ENCODE measurements at places on chromosomes 1 and 21.

DNA sequence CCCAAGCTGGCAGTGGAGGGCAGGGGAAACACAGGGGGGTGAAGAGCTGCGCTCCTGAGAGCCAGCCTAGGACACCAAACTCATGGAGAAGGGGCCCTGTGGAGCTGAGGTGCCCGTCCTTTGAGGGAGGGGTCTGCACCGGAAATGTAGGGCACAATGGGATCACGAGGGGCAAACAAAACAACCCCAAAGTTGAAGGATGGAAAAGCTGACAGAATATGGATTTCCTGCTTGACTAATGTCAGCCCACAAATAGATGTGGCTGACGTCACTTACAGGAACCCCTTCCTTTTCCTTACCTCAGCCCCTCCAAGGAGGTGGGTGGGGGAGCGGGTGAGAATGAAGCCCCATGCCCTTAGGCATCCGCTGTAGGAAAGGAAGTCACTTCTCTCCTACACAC lies 110.9 kb downstream of the KCNN3 start:
- peak; percentile 23 for DNase-seq

GRCh38 chr1:201500670-201501120 lies 6.2 kb downstream of the CSRP1 start:
- no peak for DNase-seq

GRCh38 chr21:31335957-31336738 lies 7.9 kb downstream of the TIAM1 start:
- no peak for DNase-seq

- no peak for DNase-seq
These were observed 11.6 kb downstream of the SLC6A17 start for GRCh38 chr1:110161849-110162248.

DNA sequence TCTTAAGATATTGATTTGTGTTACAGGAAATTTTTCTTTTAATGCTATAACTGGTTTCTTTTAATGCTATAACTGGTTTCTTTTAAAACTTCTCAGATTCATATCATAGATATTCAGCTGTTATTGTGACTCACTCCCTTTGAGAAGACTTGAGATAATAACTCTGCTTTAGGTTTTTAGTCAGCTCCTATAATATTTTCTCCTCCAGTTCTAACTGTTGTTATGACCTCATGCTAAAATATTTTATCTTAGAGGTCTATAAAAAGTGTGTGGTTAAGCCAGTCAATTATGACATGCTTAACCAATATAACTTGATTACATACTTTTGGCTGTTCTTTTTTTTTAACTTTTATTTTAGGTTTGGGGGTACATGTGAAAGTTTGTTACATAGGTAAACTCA lies 280.2 kb downstream of the PTGER3 start:
- DNase-seq, result no peak

DNA sequence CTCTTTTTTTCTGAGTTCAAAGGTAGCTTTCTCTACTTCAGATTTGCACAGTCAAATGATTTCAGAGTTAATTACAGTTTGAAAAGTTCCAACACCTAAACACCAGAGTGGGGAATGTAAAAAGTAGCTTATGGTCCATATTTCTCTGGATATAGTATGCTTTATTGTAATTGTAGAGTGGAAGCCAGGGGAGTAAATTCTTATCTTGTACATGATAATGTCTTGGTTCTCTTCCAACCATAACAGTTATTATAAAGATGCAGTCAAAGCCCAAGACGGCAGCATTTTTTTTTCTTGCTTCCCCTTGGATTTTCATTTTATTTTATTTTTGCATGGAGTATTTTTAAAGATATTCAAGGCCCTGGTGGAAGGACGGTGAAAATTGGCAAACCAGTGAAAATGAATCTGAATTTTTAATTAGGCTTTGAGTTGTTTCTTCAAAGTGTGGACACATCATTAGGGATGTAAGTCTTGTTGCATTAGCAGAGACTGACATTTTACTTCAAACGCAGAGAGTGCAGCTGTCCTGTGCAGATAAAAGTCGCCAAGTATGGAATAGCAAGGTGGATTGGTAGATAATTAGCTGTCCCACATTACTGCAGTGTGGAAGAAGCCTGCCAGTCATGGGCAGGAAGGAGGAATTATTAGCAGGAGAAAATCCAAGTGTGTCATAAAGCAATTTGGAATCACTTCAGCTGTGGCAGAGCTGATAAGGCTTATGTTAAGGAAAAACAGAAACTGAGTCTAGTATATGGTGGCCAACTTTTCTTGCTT lies 11.3 kb downstream of the CACHD1 start:
- DNase-seq, result no peak

DNA sequence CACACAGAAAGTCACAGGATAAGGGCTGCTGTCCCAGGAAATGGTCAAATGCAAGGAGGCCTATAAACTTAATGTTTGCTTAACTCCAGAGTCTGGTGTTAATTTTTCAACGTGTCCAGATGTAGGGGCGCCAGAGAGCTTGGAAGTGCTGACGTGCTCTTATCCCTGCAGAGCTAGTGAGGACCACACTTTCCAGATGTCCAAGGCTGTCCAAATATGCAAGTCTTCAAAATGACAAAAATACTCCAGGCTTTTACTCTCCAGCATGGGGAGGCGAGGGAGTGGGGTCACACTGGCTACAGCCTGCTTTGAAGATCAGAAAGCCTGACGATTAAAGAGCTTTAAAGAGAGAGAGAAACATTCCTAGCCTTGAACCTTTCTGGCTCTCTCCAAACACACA lies 57.6 kb downstream of the ABCA4 start:
- no peak for DNase-seq

GRCh38 chr1:219174460-219175211 lies 958 bp downstream of the LYPLAL1 start:
- DNase-seq, result peak; percentile 30

- peak; percentile 34 for DNase-seq
These were observed 74.2 kb downstream of the SIK1 start for GRCh38 chr21:43352568-43353281.

GRCh38 chr1:109740615-109741373 lies at the start of gene GSTM3:
GSTM3 (minus strand) TSS chr1:109741038; CDS start chr1:109740287, 751 bp downstream.
- no peak for DNase-seq

- DNase-seq, result no peak
These were observed 1233.3 kb upstream of the B3GALT2 start for GRCh38 chr1:194419721-194420120.

DNA sequence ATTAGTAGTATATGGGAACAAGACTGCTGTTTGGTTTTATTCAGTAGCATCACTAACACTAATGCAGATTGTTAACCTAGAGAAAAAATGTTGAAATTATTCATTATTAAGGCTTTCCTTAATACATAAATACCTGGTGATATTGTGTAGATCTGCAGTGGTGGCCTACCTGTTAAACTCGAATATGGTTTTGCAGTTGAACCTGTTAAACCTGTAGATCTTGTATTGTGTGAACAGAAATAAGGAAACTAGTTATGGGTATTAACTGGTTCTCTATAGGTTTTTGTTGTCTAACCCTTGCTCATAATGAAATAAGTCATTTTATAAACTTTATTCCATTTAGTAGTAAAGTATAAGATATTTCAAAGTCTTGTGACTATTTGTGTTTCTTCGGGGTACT lies 23.9 kb downstream of the PKN2 start:
- no peak for DNase-seq

- no peak for DNase-seq
These were observed 45.1 kb downstream of the TRPM2 start for GRCh38 chr21:44398499-44398898.

GRCh38 chr1:234218078-234218477 lies 155.2 kb upstream of the COA6 start:
- DNase-seq, result no peak

- DNase-seq, result no peak
These were observed 171.4 kb downstream of the PRDM2 start for GRCh38 chr1:13871413-13871812.

DNA sequence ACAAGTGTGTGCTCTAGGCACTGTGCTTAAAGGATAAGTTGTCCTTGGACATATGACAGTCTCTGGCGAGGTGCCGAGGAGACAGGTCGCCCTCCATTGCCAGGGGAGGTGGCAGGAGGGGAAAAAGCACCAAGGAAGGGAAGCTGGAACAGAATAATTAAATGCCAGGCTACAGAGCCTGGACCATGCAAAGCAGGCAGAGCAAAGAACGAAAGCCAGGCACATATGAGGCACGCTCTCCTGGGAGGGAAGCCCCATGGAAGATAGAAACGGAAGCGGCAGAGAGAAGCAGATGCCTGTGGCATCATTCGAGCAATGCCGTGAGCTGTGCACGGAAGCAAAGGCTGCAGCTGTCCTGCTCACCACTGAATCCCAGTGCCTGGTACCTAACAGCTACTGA lies 91.2 kb downstream of the JAK1 start:
- no peak for DNase-seq

GRCh38 chr21:34986561-34987500 lies 62.3 kb downstream of the RUNX1 start:
- DNase-seq, result peak; percentile 61
